Stimulated activated CD8-positive, alpha-beta memory T cell treated with anti-CD3 and anti-CD28 coated beads, Interleukin-4, amount 100 ng/mL, for 1 hour (primary cell): ENCODE measurements at places on chromosomes 2 and 18.

GRCh38 chr2:27378096-27378808, 2.3 kb downstream of the ZNF513 start:
- no peak for DNase-seq

- no peak for DNase-seq
These were observed 6.7 kb upstream of the PARD6G start for GRCh38 chr18:80253871-80254492.

- DNase-seq: no peak
These were observed 39.3 kb downstream of the CD302 start for GRCh38 chr2:159758686-159759085.

GRCh38 chr2:10355471-10356438, 53.1 kb downstream of the HPCAL1 start:
- no peak for DNase-seq

DNA sequence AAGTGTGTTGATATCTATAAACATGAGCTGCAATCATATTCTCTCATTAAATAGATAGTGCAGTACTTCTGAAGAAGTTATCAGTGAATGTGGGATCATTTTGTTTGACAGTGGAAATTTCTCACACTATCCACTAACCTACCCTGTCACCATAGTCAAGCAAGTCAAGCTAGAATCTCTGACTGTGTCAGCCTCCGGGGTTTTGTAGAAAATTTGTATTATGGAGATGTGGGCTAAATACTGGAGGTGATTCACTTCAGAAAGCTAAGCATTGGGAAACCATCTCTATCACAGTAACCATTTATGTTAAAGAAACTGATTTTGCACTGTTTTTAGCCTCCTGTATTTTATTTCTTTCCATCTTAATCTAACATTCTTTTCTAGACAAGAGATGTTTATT, 126.6 kb upstream of the CREB1 start:
- DNase-seq: no peak

- DNase-seq: no peak
These were observed 32.2 kb downstream of the MREG start for GRCh38 chr2:215981115-215981514.

- DNase-seq: no peak
These were observed 241.9 kb upstream of the CNTNAP5 start for GRCh38 chr2:123783164-123783563.

GRCh38 chr2:64582774-64583340, 58.7 kb downstream of the AFTPH start:
- no peak for DNase-seq

DNA sequence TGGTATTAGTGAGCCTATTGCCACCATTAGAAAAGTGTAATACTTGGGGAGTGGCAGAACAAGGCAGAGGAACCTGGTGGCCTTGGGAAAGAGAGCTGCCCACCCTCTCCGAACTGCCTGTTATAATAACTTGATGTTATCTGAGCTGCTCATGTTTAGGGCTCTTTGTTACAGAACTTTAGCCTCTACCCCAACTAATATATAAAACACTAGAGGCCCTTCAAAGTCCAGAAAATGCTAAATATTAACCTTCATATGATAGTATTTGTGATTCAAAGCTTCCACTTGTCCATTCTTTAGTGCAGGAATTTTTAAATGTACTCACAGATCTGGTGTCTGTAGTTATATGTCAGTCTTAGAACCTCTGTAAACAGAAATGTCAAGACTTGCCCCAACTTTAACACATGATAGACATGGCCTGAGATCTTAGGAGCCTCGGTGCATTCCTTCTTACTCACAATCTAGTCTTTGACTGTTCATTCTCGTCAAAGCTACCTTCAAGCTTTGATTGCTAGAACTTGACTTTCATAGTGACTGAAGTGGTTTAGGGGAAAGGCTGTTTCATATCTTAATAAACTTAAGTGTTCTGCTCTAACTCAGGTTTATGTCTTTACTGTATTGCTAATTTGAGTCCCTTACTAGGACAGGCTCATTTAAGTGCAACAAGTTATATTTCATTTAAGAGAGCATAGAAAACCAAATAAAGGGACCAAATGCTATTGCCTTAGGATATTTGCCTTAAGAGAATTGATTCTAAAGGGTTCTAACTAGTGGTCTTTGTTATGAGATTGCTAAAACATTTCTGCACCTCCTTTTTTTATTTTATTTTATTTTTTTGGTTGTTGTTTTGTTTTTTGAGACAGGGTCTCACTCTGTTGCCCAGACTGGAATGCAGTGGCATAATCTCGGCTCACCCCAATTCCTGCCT, 41.6 kb downstream of the DDX1 start:
- DNase-seq: no peak

- DNase-seq: no peak
These were observed 211.4 kb upstream of the LRRTM1 start for GRCh38 chr2:80515964-80516363.

GRCh38 chr18:12470382-12471075, 62.8 kb downstream of the PRELID3A start:
- no peak for DNase-seq

- no peak for DNase-seq
These were observed 65.1 kb downstream of the CUL3 start for GRCh38 chr2:224520064-224520463.

- DNase-seq: no peak
These were observed 295.8 kb upstream of the ZNF804A start for GRCh38 chr2:184302506-184302905.

- DNase-seq: no peak
These were observed 284.8 kb downstream of the CELF4 start for GRCh38 chr18:37280701-37281393.

DNA sequence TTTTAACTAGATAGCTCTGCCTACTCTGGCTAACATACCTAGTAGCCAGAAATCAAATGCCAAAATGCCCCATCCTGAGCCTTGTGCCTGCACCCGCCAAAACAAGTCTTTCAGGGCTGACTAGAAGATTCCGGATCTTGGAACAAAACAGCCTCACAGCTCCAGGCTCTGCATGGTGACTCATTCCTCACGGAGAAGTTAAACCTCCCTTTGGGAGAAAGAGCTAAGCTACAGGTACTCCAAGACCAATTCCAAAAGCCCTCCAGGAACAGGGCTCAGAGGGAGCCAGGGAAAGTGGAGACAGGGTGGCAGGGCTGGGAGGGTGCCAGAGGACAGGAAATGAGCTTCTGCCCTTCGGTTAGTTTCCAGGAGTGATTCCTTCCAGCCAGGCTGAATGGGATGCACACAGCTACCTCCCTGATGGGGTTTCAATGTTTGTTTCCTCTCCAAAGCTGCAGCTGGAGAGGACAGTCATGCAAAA, 295.6 kb downstream of the TNS1 start:
- no peak for DNase-seq

DNA sequence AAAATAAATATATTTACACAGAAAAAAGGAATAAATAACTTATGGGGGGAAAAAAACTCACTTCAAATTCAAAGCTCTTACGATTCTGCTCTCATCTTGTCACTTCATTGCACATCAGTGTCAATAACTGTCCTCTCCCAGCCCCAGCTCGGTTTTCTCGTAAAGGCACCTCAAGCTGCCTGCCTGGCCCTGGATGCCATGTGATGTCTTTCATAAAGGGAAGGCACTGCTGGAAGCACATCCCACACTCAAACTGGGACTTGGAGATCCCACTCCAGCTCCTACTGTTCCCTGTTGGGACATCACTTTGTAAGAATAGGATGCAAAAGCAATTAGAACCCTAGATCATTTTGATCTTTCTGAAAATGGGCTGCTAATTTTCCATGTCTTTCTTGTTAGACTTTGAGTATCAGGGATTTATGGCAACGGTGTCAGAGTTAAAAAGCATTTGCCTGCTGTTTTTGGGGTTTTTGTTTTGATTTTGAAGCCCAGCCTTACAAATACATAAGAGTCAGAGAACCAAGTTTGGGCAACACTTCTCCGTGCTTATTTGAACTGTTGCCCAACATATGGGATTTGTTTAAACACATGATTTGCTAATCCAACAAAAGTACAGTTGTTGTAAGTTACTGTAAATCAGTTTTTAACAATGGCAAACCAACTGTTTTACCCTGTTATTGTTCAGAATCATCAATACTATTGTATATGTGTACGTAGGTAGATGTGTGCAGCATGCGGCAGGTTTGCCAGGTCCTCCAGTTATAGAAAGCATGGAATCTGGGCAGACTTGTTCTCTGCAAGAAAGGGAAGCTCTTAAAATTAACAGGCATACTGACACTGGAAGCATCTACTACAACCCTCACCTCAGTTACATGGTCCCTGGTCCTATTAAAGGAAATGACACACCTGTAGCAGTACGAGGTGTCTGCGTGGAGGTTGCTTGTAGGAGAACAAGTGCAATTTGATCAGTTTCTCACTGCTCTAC, 20.6 kb downstream of the SERTAD2 start:
- no peak for DNase-seq

GRCh38 chr2:11492720-11493119, 26.8 kb upstream of the E2F6 start:
- DNase-seq: no peak

GRCh38 chr2:182541268-182541667, 114.4 kb upstream of the PDE1A start:
- DNase-seq: no peak

DNA sequence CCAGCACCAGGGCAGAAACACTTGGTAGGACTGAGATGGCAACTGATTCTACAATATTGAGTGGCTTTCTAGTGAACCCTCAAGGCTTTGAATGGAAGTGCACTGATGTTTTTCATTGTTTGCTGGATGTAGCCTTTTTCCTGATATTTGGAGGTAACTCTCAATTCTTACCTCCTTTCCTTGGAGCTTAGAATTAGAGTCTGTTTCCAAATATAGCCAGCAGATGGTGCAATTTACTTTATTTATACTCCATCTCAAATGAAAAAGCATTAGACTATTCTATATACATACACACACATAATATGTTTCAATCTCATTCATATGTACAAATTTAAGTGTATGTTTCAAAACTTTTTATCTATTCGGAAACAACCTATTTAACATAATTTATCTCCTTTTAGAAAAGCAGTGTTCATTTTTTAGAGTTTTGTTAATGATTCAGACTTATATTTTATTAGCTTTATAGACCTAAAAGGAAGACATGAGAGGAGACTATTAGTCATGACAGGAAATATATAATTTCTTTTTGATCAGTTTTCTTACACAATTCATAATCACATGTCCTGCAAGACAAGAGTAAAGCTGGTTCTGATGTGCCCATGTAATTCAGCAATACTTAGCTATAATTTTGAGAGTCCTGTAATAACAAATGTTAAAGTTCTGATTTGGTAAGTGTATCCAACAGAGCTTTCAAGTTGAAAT, 124.8 kb downstream of the NUP35 start:
- DNase-seq: no peak

DNA sequence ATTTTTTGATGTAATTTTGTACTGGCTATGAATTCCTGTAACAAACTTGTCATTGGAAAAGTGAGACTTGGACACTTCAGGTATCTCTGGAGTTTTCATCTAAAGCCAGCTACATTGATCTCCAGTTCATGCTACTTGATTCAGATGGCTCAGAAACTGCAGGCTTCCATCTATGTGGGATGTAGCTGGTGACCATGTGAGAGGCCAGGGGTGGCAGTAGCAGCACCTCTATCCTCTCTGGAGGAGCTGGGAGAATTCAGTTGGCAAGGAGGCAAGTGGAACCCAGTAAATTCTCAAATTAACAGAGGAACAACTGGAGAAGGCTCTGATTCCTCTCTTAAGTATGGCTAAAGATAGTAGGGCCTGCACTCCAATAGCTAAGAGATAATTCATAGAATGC, 10.0 kb upstream of the SPTBN1 start:
- DNase-seq: no peak

DNA sequence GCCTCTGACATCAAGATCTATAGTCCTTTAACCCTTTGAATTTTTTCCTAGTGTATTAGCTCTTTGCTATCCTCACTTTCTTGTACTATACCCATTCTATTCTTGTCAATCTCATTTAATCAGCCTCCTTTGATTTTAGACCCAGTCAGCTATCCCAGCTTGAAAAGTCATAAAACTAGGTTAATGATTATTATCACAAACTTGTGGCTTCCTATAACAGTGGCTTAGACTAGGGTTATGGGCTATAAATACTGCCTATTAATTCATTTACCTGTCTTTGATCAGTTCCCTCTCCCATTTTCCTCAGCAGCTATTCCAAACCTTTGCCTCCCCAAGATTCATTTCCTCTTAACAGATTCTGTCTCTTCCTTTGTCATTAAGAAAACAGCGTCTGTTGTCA, 174.8 kb downstream of the UBR3 start:
- no peak for DNase-seq

- DNase-seq: no peak
These were observed 47.8 kb upstream of the ST3GAL5 start for GRCh38 chr2:85936421-85937068.
